ENCODE measurements at places on chromosomes 1 and 21.

GRCh38 chr1:223860051-223860622 lies 14.4 kb upstream of the TP53BP2 start:
- no peak for DNase-seq

- no peak for DNase-seq
Measured at GRCh38 chr1:167749741-167750140, 28.0 kb downstream of the MPZL1 start.

DNA sequence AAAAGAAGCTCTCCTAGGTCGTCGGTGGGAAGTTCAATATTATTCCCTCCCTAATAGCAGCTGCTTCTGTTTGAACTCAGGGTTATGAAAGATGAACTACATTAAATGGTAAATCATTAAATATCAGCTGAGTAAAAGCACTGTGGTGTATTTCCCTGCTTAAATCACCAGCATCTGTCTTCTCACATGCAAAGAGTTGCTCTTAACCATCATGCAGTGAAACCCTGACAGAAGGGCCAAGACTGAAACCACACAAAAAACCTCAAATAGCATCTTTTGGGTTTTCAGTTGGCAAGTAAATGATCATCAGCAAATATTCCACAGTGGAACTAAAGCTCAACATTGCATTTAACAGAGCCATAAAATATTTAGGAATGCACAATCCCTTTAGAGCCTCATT lies 380.0 kb upstream of the ADGRL2 start:
- DNase-seq = no peak

DNA sequence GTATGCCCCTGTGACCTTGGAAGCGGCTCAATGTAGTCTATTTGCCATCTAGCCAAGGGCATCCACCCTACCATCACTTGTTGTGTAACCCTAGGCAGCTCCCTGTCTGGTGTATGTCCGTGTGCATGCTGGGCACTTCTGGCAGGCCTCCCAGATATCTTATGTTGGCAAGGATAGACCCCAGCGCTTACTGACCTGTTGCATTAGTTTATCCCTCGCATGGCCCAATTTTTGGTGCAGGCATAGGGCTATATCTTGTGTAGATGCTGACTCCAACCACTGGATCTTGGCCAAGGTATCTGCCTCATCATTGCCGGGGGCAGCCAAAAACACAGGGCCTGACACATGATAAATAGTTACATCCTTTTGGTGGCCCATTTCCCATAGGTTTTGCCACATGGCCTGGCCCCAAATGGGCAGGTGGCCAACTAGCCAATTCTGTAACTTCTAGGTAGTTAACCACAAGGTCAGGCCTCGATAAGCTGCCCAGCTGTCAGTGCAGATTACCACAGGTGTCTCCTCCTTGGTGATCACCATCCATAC lies 14.0 kb upstream of the TBX19 start:
- no peak for DNase-seq

DNA sequence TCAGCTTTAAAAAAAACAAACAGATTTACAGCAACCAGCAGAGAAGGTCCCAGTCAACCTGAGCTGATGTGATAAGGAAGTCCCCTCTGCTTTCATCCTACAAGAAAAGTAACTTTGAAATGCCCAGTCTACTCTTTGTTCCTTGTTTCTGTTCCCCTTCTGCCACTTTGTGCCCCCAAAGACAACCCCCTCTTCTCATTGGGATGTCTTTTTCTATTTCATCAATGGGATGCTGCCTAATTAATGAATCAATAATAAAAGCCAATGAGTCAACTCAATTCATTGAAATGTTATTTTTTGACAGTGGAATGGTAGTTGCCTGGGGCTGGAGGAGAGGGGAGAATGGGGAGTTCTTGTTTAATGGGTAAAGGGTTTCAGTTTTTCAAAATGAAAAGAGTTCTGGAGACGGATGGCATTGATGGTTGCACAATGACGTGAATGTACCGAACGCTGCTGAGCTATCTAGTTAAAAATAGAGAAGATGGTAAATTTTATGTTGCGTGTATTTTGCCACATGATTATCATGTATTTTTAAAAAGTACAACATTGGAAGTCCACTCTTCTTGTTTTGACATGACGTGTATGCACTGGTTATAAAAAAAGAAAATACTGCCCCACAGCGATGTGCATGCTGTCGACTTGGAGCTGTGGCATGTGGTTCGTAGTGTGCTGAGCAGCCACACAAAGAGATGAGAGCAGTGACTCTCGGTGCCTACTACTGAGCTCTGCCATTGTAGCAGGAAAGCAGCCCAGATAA lies 22.4 kb upstream of the PADI2 start:
- peak; percentile 37 for DNase-seq
